EH (cell line): ENCODE measurements at places on chromosomes 2 and 18.

DNA sequence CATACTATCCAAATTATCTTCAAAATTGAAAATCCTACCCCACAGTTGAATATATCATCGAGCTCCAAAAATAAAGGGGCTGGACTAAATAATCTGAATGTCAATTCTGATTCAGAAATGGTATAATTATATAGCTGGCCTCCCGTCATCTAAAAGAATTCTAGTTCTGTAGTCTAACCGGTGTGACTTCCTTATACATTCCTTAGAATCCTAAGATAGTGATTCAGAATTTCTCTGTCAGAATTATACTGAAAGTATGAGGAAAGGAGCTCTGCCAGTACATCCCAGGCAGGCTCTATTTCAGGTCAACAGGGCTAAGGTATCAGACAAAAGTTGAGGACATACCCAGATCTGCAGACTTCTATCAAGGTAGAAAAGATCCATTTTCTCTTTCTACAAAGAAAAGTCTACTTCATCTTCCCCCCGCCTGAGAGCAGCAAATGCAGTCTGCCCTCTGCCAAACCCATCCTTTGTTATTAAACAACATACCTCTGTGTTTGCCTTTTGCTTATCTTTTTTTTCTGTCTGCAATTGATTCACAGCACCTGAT lies 128.5 kb downstream of the METTL4 start:
- peak; percentile 64 for DNase-seq

- peak; percentile 10 for DNase-seq
Observed at GRCh38 chr2:182015334-182016109, 29.9 kb downstream of the PPP1R1C start.

DNA sequence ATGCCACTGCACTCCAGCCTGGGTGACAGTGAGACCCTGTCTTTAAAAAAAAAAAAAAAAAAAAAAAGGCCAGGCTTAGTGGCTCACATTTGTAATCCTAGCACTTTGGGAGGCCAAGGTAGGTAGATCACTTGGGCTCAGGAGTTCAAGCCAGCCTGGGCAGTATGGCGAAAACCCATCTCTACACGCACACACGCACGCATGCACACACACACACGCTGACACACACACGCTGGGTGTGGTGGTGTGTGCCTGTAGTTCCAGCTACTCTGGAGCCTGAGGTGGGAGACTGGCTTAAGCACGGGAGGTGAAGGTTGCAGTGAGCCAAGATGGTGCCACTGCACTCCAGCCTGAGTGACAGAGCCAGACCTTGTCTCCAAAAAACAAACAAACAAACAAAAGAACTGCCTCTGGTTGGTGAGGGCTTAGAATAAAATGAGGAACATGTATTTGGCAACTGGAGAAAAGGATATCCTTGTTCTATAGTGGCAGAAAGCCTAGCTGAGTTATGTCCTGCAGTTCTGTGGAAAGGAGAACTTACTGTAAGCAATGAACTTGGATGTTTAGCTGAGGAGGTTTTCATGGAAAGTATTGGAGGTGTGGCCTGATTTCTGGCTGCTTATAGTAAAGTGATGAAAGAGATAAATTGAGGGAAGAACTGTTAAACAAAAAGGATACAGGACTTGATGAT lies 34.0 kb downstream of the HAT1 start:
- DNase-seq: peak; percentile 4

DNA sequence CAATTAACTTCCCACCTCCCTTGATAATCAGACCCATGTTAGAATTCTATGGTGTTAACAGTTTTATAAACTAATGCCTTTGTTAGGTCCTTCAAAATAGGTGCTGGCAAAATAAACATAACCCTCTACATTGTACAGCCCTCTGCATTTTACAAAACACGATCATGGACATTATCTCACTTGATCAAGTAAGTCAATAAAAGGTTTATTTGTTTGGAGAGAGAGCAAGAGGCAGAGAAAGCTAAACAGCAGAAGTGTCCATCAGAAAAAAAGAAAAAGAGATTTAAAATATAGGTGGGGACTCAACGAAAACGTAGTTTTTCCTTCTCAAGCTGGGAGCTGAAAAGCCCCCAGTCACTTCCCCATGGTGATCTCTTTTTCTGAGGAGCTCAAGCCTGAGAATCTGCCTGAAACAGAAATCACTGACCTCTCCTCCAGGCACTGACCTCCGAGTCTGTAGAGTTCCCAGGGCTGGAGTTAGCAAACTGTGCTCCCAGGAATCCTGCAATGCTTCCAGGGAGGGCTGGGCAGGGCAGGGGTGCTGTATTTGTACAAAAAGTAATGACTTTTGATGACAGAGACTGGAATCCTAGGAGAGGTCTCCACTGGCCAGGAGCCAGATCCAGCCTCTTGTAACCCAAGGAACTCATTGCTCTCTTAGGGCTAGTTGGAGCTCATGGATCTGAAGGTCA lies 137.8 kb upstream of the KLHL29 start:
- DNase-seq: no peak

DNA sequence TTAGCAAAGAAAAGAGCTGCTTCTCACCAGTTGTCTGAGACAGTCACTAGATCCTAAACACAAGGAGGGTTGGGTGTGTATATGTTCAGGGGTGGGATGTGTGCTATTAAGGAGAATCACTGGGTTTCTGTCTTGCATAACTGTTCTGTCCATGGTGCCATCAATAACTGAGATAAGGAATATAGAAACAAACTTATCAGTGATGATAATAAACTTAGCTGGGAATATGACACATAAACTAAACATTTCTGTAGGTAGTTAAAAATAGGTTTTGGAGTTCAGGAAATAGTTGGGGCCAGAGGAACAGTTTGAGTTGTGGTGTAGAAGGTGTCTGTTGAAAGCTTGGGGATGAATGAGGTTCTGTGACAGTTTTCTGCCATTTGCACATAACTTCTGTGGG lies 17.4 kb downstream of the NAPG start:
- peak; percentile 26 for DNase-seq

DNA sequence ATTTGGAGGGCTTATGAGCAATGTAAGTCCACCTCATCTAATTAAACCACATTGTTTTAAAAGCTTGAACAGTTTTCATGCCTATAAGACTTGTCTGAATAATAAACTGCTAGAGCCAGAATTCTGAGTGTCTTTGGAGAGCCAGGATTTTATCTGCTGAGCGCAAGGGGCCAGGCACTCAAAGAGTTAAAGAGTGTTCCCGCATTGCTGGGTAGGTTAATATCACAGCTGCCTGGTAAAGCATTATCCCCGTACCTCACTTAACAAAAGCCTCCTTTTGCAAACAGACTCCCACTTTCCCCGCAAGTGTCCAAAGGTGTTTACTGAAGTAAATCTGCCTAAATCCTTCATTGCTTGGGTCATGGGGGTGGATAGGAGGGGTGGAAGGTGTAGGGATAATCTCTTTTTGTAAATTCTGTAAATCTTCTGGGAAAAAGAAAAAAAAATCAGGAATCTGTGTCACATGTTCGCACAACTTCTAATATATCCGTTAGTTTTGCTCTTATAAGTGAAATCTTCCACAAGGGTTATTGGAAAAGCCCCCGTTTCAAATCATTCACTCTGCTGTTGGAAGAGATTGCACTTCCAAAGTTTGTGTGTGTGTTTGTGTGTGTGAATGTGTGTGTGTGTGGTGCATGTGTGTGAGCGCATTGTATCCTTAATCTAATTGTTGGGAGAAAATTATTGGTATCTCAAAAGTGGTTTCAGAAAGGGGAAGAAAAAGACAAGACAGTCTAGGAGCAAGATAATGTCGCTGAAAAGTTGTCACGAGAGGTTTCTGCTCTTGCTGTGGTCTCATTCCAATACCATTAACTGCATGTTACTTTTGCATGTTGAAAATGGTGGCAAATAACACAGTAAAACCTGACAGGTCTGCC lies 10.7 kb downstream of the ZEB2 start:
- no peak for DNase-seq

GRCh38 chr18:46481847-46482245 lies 175.2 kb downstream of the LOXHD1 start:
- DNase-seq: peak; percentile 11

DNA sequence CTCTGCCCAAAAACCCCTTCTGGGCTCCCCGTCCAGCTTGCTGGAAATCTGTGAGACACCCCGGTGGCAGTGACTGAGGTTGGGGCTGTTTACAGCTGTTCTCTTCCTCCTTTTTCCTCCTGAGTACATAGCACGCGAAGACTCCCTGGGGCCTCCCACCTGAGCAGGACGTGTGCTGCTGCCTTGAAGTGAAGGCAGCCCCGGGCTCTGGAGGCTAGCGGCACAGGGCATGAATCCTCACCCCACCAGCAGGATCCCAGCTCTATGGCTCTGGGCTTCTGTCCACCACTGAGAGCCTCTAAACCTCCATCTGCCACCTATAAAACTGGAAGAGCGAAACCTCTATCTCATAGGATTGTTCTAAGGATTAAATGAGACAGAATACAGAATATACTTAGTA lies 182.5 kb downstream of the TMEM163 start:
- no peak for DNase-seq

DNA sequence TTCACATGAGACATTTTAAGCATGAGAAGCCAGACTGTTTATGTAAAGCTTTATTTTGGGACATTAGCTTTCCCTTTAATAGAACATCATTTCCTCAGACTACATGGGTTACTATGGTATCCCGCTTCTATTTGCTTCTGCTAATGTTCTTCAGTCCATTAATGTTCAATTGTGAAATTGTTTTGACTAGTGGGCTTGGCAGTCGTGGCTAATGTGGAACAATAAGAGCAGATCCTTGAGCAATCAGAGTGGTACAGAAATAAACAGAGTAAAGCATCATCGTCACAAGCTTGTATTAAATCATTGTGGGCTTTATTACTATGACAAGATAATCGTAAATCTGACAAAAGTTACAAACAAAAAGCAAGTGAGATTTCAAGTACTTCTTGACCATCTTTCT lies 60.2 kb downstream of the PDE1A start:
- peak; percentile 60 for DNase-seq

DNA sequence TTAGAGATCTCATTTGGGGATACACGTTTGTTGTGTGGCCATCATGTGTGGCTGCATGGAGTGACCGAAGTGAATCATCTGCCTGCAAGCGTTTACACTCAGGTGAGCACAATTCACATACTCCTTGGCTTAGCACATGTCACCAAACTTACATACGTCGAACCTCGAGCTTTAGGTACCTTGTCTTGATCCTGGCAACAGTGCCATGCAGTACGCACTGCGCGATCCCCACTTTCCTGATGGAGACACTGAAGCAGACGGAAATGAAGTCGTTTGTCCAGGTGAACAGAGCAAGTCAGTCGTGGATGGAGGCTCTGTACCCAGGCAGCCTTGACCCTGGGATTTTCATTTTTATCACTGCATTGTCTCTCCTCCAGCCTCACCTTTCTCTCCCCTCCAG lies 32.3 kb downstream of the KLHL29 start:
- DNase-seq: no peak

GRCh38 chr2:130720528-130720927 lies 8.3 kb upstream of the GPR148 start:
- DNase-seq: no peak

GRCh38 chr2:24971286-24971535 lies 544 bp downstream of the DNAJC27 start:
- no peak for DNase-seq

- peak; percentile 30 for DNase-seq
Observed at GRCh38 chr18:9753846-9754245, 45.7 kb downstream of the RAB31 start.

- no peak for DNase-seq
Observed at GRCh38 chr18:22194151-22194598, 24.8 kb downstream of the GATA6 start.

GRCh38 chr2:132403146-132403545 lies 13.5 kb upstream of the GPR39 start:
- DNase-seq: no peak

- no peak for DNase-seq
Observed at GRCh38 chr2:41375901-41376300, 671.9 kb upstream of the PKDCC start.

- peak; percentile 18 for DNase-seq
Observed at GRCh38 chr2:32741575-32741974, 113.7 kb downstream of the TTC27 start.

- peak; percentile 90 for DNase-seq
Observed at GRCh38 chr2:217286833-217287232, 427.0 kb upstream of the TNP1 start.

- peak; percentile 78 for DNase-seq
Observed at GRCh38 chr18:55234366-55235093, 275.3 kb upstream of the CCDC68 start.
